ENCODE measurements at places on chromosomes 13 and 19.

DNA sequence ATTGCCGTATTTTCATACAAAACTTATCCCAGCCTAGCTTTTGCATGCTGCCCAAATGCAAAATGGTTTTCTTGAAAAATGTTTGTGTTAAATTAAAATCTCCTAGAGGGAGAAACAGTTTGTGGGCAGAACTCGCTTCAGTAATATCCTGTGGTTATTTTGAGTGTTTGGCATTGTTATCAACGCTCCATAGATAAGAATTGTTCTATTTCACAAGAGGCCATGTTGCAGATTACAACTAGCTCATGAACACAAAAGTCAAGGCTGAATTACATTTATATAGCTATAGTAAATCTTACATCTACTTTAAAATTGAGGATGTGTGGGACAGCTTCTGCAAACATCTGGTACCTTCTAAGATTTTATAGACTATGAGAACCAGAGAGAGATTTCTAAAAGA, 447.9 kb downstream of the DCT start:
- DNase-seq, result no peak

- DNase-seq, result no peak
These were observed 27.2 kb downstream of the CAPN12 start for GRCh38 chr19:38717051-38717450.

GRCh38 chr19:1136201-1136600, 32.4 kb downstream of the GPX4 start:
- DNase-seq, result no peak

DNA sequence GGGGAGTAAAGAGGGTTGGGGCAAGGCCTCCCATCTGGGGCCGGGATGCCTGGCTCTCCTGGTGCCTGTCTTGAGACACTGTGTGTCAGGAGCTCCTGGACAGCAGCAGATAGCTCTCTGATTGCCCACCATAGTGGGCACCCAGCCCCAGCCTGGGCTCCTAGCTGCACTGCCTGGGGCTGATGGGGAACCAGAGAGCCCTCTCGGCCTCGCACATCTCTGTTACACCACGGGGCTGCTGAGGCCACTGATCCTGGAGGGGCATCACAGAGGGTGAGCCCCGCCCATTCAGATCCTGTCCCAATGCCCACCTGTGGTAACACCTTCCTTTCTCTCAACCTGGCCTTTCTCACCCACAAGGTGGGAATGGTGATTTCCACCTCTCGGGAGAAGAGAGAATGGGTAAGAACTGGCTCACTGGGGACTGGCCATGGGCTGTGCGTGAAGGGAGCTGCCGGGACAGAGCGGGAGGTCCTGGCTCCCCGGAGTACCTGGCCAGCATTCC, 135.9 kb downstream of the URI1 start:
- no peak for DNase-seq

DNA sequence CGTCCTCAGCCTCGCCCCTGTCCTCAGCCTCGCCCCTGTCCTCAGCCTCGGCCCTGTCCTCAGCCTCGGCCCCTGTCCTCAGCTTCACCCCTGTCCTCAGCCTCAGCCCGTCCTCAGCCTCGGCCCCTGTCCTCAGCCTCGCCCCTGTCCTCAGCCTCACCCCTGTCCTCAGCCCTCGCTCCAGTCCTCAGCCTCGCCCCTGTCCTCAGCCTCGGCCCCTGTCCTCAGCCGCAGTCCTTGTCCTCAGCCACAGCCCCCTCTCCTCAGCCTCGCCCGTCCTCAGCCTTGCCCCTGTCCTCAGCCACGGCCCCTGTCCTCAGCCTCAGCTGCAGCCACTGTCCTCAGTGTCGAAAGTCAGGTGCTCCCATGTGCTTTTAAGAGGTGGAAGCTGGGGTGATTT, 10.5 kb downstream of the C13orf46 start:
- no peak for DNase-seq

DNA sequence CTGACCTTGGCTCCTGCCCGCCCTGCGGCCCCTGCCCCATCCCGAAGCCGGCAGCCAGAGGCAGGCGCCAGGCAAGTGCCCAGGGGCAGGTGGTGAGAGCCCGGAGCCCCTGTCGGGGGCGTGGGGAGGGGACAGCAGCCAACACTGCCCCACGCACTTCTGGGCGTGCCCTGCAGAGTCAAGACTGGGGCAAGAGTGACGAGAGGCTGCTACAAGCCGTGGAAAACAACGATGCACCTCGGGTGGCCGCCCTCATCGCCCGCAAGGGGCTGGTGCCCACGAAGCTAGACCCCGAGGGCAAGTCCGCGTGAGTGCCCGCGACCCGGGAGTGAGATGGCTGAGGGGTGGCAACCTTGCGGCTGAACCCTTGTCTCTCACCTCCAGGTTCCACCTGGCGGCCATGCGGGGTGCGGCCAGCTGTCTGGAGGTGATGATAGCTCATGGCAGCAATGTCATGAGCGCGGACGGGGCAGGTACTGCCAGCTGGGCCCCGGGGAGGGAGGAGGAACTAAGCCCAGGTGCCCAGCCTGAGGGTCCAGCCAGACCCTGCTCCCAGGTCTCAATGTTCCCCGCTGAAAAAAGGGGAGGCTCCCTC, 17.3 kb downstream of the ANKRD24 start:
- no peak for DNase-seq

GRCh38 chr19:40721936-40722661, 5.2 kb downstream of the ITPKC start:
- no peak for DNase-seq

All from CD4-positive, alpha-beta T cell treated with Interleukin-15 for 4 hours (primary cell).